ENCODE measurements at places on chromosomes 13 and 19. TPM values are rescaled to one million over a fixed set of nuclear protein-coding genes. Genes with fewer than 3 reads are reported as not detected.

DNA sequence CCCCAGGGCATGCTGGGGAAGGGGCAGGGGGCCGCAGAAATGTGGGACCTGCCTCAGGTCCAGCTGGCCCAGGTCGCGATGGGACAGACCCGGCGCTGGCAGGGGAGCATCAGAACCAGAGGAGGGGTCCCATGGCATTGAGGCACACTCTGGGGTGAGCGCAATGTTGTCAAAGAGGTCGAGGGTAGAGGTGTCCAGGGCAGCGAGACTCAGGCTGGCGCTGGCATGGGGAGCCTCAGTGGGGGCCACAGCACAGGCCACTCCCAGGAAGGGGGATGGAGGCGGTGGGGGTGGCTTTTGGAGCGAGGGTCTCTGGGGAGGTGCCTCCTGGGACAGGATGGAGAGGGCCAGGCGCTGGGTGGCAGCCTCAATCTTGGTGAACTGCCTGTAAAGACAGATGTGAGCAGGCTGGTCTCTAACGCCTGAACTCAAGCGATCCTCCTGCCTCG is 944 bp downstream of the C19orf85 start:
- H3K4me1 ChIP-seq, result peaks cover 30% of the 10 kb centered on the region
- H3K27me3 ChIP-seq, result no peaks in the 10 kb centered on the region
- no peak overlapping the region for H3K4me3 ChIP-seq
- no peaks in the 10 kb centered on the region for H3K36me3 ChIP-seq
- no peak overlapping the region for H3K27ac ChIP-seq

DNA sequence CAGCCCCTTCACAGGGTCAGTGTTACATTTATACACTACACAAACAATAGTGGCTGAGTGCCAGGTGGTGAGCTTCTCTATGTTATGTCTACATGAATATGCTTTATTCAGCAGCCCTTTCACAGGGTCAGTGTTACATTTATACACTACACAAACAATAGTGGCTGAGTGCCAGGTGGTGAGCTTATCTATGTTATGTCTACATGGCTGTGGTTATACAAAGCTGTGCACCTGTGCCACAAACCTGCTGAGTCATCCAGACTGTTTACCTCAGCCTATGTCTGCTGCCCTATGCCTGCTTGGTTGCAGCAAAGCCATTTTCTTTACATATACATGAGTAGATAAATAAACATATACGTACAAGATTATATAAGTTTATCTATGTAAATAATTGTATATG is 76.5 kb downstream of the ZNF726 start:
- no peaks in the 10 kb centered on the region for H3K4me1 ChIP-seq
- no peak overlapping the region for H3K27ac ChIP-seq
- H3K36me3 ChIP-seq, result no peaks in the 10 kb centered on the region
- DNase-seq, result peak; percentile 19
- no peaks in the 10 kb centered on the region for H3K27me3 ChIP-seq

GRCh38 chr13:74305876-74306275 is 171.7 kb upstream of the KLF12 start:
- no peak overlapping the region for H3K27ac ChIP-seq
- peak; percentile 17 for DNase-seq
- H3K4me1 ChIP-seq, result no peaks in the 10 kb centered on the region
- H3K36me3 ChIP-seq, result no peaks in the 10 kb centered on the region
- H3K4me3 ChIP-seq, result no peak overlapping the region
- no peaks in the 10 kb centered on the region for H3K27me3 ChIP-seq

- no peak overlapping the region for H3K27ac ChIP-seq
- no peaks in the 10 kb centered on the region for H3K27me3 ChIP-seq
- no peaks in the 10 kb centered on the region for H3K4me1 ChIP-seq
- peak; percentile 14 for DNase-seq
Observed at GRCh38 chr13:85693889-85694511, 105.2 kb downstream of the SLITRK6 start.

DNA sequence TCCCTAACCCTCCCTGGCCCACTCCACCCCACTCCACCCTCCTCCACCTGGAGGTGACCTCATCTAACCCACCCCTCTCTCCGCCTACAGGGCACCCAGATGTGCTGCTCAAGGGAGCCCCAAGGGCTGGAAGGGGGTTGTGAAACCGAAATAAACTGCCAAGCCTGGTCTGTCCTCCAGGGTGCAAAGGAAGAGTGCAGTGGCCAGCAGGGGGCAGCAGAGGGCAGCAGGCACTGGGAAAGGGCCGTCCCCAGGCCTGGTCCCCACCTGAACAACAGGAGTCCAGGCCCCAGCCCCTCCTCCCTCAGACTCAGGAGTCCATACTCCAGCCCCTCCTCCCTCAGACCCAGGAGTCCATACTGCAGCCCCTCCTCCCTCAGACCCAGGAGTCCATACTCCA is 8.4 kb upstream of the BCAM start:
- H3K27me3 ChIP-seq, result no peaks in the 10 kb centered on the region
- peaks cover 3% of the 10 kb centered on the region for H3K4me1 ChIP-seq

DNA sequence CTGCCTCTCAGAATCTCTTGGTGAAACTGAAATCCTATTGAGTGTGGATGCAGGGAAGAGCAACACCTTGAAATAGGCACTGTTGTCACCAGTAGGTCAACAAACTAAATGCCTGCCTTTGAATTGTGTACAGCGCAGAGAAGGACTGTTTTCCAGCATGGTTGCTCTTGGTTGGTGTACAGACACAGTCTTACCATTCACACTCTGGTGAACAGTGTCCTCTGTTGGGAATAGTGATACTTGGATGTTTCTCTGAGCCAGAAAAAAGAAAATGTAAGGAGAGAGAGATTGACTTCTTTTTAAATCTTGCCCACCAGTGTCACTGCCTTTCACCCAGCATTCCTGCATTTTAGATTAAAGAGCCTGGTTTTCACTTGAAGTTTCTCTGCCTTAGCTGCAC is 179.7 kb downstream of the STK24 start:
- no peaks in the 10 kb centered on the region for H3K27me3 ChIP-seq
- H3K4me3 ChIP-seq, result no peak overlapping the region
- H3K4me1 ChIP-seq, result peaks cover 18% of the 10 kb centered on the region
- H3K36me3 ChIP-seq, result peaks cover 15% of the 10 kb centered on the region
- no peak overlapping the region for H3K27ac ChIP-seq

DNA sequence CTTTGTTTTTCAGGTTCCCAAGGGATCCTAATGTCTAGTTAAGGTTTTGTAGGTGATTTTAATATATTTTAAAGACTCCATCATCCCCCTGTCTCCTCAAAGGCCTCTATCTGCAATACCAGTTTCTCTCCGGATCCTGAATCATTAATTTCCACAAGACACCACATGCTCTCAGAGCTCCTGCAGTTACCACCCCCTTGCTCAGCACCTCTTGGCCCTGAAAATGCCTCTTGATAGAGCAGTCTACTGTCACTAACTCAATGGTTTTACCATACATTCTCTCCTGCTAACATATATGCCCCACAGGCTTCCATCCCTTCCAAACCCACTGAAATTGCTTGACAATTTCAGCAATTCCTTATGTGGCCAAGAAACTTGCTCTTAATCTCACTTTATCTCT is 1.9 kb upstream of the PEG3 start:
- H3K4me3 ChIP-seq, result no peak overlapping the region
- no peak overlapping the region for H3K27ac ChIP-seq
- DNase-seq, result no peak
- no peaks in the 10 kb centered on the region for H3K36me3 ChIP-seq
- no peaks in the 10 kb centered on the region for H3K27me3 ChIP-seq
- no peaks in the 10 kb centered on the region for H3K4me1 ChIP-seq

DNA sequence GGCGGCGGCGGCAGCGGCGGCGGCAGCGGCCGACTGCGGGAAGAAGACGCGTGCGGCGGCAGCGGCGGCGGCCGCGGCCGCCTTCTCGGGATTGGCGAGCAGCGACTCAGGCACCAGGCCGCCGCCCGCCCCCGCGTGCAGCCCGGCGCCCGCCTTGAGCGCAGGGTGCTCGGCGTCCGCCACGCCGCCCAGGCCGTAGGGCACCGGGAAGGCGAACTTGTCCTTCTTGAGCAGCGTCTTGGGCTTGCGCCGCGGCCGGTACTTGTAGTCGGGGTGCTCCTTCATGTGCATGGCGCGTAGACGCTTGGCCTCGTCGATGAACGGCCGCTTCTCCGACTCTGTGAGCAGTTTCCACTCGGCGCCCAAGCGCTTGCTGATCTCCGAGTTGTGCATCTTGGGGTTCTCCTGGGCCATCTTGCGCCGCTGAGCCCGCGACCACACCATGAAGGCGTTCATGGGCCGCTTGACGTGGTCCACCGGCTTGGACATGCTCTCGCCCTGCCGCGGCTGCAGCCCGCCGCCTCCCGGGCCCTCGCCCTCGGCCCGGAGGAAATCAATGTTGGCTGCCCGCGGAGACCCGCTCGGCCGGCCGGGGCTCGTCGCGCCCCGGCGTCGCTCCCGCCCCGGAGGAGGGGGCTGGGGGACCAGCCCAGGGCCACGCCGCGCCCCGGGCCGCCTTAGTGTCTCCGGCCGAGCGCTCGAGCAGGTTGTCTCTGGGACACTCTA is 621 bp downstream of the SOX21 start:
- DNase-seq, result peak; percentile 37
- peaks cover 8% of the 10 kb centered on the region for H3K4me1 ChIP-seq
- H3K4me3 ChIP-seq, result no peak overlapping the region
- H3K36me3 ChIP-seq, result no peaks in the 10 kb centered on the region

DNA sequence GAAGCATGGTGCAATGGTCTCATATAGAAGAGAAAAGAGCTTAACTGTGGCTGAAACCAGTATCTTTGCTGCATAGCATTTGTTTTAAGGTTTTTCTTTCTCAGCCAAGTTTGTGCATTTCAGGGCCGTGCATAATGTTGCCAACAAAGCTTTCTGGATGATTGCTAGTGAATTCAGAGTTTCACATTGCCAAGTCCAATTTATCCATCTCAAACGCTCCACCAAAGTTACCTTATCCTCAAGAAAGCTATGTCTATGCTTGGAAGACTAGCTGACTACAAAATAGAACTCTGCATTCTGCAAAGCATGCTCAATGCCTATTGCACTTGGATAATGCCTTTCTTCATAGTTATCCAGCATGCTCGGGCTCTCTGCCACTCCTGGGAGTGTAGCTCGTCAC is 535.8 kb upstream of the SGCG start:
- H3K4me1 ChIP-seq, result no peaks in the 10 kb centered on the region
- H3K36me3 ChIP-seq, result no peaks in the 10 kb centered on the region
- H3K27ac ChIP-seq, result no peak overlapping the region
- H3K4me3 ChIP-seq, result no peak overlapping the region
- H3K27me3 ChIP-seq, result no peaks in the 10 kb centered on the region

NECTIN2 gene
- 117 TPM for total RNA-seq

RFPL4AL1 gene
- not detected for total RNA-seq

MKNK2 gene
- total RNA-seq, result 333 TPM

ZNF709 gene
- total RNA-seq, result 14.6 TPM
